Central memory CD4-positive, alpha-beta T cell (primary cell): ENCODE measurements at places on chromosomes 3 and 15.

DNA sequence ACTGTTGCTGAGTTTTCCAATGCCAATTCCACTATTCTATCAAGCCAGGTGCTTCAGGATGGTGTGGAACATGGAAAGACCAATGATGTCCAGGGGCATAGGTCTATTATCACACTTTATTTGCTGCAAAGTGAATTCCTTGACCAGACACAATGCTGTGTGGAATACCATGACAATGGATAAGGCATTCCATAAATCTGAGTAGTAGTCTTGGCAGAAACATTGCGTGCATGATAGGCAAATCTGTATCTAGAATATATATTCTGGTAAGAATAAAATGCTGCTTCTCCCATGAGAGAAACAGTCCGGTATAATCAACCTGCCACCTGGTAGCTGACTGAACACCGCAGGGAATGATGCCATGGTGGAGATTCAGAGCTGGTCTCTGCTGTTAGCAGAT, 70.0 kb upstream of the ALDH1A3 start:
- DNase-seq, result no peak

DNA sequence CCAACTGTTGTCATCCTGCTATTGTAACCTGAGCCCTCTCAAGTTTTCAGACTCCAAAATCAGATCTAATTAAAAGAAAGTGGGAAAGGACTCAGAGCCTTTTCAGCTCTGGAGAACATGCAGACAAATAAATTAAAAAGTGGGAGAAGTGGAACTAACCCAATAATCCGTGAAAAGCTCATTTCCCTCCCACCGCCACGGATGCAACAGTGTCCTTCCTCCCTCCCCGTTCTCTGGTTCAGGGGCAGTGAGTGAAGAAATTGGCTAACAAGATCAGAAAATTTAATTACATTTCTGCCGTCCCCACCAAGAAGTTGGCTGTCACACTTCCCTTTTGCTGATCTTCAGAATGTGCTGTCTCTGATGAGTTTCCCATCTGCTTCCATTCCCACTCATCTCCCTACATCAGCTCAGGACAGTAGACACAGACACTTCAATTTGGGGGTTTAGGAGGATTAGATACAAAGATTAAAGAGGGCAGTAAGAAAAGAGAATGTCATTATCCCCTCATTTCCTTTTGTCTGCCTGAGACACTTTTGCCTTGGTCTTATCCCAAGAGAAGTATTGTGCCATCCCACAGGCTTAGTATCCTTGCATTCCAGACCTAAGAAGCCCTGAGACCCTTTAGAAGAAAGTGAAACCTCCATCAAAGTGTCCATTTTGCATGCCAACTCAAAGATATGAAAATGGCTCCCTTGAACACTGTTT, 335.7 kb upstream of the PPP2R3A start:
- DNase-seq, result no peak

GRCh38 chr3:72263223-72263990, 478.5 kb upstream of the PROK2 start:
- no peak for DNase-seq

DNA sequence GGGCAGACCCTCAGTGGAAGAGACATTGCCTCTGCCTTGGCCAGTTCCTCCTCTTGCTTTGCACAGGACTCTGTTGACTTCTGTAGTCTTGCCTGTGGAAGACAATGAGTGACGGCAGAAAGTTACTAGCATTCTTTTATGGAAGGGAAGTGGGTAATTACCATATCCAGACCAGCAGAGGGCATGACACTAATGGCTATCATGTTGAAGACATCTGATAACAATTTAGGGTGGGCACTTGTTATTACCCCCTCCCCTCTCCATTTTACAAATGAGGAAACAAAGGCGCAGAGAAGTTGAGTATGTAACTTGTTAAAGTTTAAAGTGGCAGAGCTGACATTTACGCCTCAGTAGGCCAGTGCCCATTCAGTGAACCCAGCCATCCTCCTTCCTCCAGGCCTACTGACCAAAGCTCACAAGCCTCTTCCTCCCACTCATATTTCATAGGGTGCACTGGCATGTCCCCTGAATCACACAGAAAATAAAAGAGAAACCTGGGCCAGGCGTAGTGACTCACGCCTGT, 48.2 kb upstream of the FMN1 start:
- no peak for DNase-seq

DNA sequence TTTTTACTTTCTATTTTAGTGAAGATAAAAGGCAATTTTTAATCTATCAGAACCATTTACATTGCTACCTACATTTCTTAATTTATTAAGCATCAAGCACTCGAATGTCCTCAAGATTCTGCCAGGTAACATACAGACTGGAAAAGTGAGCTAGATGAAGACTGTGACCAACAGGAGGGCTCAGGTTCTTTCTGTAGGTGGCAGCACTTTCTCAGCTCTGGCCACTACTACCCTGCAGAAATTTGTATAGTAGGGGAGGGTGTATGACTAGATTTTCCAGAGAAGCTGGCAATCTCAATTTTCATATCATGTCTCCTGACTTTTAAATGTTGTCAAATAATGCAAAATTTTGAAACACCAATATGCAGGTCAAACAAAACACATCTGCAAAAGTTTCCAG, 165.0 kb upstream of the SUCLG2 start:
- no peak for DNase-seq

- no peak for DNase-seq
Measured at GRCh38 chr3:165159760-165160421, 36.3 kb downstream of the SLITRK3 start.

GRCh38 chr3:122893282-122893681, 98.4 kb downstream of the SLC49A4 start:
- DNase-seq, result no peak

- no peak for DNase-seq
Measured at GRCh38 chr15:64017591-64018163, 28.6 kb downstream of the DAPK2 start.

GRCh38 chr15:25133804-25134203, 179.0 kb downstream of the SNRPN start:
- no peak for DNase-seq

DNA sequence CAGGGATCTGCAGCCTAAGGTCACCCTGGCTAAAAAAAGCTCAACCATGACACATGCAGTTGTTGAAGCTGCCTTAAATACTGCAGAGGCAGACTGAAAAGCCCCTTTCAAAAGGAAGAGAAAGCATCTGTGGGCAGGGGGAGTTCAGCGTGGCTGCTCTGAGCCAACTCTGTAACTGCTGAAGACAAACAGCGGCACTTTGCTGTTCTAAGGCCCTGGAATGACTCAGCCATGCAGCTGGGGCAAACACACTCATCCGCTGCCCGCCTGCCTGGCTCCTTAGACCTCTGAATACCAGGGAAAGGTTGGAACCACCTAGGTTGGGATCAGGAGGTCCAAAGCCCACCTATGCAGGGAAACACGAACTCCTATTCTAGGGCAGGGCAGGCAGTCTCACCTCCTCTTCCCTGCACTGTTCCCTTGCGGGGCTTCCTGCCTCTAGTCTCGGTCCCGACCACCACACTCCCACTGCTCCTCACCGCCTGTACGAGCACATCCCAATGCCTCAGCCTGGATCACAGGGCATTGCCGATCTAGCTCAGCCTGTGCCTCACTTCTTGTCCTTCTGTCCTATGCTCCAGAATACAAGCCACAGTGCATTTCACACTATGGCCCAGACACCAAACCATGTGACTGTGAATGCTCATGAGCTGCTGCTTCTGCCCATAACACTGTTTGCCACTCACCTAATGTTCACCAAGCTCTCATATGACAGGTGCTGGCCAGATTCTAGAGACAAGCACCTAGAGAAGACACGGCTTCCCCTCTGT, 6.6 kb upstream of the MUSTN1 start:
- no peak for DNase-seq

GRCh38 chr3:171491361-171491760, 31.2 kb upstream of the TNIK start:
- peak; percentile 30 for DNase-seq

DNA sequence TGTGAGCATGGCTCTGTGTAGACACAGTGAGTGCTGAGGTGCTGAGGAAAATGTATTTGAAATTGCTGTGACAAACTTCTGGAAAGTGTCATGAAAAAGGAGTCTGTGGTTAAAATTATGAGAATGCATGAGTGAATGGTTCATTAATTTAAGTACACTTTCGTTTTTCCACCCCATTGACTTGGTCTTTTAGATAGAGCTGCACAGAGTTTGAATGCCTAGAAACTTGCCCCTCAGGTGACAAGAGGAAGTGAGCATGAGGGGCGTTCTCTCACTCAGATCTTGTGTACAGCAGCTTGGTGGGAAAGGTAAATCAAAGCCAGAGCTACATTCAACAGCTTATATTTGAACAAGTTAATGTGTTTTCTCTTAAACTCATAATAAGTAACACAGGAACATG, 296.8 kb downstream of the WDR72 start:
- no peak for DNase-seq

DNA sequence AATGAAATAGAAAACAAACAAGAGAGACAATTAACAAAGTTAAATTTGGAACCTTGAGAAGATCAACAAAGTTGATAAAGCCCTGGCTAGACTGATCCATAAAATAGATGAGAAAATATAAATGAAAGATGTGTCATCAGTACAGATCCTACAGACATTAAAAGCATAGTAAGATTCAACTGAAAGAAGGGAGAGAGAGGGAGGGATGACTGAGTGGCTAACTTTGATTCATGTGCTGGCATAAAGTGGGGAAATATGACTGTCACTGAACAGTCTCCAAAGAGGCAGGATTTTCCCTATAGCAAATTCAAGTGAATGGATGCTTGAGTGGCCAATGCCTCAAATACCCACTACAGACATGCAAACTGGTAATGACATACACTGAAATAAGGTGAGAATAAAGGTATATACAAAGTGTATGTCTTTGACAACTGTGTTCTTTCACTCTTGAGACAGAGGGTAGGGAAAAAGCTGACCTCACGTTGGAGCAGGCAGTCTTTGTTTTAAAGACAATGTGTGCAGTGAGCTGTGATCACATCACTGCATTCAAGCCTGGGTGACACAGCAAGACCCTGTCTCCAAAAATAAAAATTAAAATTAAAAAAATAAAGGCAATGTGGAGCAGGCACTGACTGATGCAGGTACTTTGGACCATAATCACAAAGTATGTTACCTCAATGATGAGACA, 35.9 kb upstream of the CHD2 start:
- no peak for DNase-seq

- no peak for DNase-seq
Measured at GRCh38 chr3:23726811-23727548, 78.8 kb upstream of the UBE2E1 start.

DNA sequence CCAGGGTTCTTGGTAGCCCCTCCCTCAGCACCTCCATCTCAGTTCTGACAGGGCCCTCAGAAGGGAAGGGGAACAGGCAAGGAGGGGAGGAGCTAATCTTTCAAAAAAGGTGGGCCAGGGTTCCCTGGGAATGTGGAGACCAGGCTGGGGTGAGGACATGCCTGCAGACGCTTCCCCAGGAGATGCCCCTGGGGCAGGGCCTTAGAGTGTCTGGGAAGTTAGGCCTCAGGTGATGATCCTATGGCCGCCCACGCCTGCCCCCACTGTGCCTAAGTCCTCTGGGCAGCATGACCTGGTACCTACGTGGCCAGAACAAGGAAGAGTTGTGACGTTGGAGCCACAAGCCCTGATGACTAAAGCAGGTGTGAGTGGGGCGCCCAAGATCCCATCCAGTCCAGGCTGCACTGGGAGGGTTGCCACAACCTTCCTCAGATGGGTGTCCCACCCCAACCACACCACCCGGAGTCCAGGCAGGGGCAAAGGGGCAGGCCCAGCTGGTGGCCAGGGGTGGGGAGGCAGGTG, 3.9 kb upstream of the SEMA3B start:
- DNase-seq, result no peak

DNA sequence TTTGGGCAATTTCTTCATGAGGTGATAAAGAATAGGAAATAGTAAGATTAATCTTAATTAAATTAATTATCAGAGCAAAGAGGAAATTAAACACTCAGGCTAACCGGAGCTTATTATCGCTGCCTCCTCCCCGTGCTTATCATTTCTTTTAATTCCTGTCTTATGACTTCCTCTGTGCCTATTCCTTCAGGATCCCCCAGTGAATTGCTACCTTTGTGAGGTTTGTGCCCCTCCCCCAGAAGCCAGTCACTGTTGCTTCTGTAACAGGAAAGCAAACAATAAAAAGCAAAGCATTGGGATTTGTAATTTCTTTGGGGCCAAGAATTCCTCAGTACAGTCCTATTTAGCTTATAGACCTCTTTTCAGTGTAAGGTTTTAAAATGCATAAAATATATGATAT, 164.5 kb downstream of the CADPS start:
- no peak for DNase-seq

GRCh38 chr3:62624185-62624584, 250.8 kb upstream of the FEZF2 start:
- DNase-seq, result no peak

DNA sequence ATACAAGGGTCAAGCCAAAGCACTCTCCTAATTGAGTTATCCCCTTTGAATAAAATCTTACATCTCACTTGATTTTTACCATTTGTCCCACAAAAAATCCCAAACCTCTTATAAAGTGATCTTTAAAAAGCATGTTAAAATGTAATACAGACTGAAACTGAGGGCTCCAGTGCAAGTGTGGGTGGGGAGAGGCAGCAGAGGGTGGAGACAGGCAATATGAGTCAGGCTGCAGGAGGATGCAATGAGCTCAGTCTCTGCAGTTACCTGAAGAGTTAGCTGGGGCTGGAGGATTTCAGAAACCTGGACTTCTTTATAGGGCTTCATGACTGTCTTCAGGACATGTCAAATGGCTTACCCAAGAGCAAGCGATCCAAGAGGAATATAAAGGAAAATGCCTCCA, 14.2 kb upstream of the COLQ start:
- no peak for DNase-seq

- no peak for DNase-seq
Measured at GRCh38 chr15:61057830-61058529, 171.1 kb downstream of the RORA start.

GRCh38 chr3:56061279-56061626, 407.0 kb downstream of the ERC2 start:
- DNase-seq, result no peak

GRCh38 chr3:76523337-76523736, 516.6 kb upstream of the ROBO2 start:
- no peak for DNase-seq

- DNase-seq, result no peak
Measured at GRCh38 chr15:101092156-101092866, 159.5 kb downstream of the CHSY1 start.

- DNase-seq, result no peak
Measured at GRCh38 chr3:34109846-34110245, 311.4 kb downstream of the PDCD6IP start.

DNA sequence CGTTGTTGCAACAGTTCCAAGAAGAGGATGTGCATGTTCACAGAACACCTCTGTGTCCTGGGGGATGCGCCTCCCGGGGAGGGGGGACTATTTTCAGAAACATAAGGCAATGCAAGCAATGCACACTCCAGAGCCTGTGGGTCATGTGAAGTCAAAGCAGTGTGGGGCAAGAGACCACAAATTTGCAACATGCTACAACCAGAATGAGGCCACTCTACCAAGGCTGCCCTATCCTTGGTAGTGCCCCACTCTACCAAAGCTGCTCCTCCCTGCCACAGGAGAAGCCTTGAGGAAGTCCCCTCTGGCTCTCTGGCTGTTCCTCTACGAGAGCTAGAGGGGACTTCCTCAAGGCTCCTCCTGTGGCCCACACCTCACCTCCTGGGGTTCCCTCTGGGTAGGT, 8.4 kb upstream of the NR2C2 start:
- no peak for DNase-seq

GRCh38 chr3:112143251-112143650, 10.2 kb upstream of the GCSAM start:
- DNase-seq, result no peak
